ENCODE measurements at places on chromosomes 3 and 15.

DNA sequence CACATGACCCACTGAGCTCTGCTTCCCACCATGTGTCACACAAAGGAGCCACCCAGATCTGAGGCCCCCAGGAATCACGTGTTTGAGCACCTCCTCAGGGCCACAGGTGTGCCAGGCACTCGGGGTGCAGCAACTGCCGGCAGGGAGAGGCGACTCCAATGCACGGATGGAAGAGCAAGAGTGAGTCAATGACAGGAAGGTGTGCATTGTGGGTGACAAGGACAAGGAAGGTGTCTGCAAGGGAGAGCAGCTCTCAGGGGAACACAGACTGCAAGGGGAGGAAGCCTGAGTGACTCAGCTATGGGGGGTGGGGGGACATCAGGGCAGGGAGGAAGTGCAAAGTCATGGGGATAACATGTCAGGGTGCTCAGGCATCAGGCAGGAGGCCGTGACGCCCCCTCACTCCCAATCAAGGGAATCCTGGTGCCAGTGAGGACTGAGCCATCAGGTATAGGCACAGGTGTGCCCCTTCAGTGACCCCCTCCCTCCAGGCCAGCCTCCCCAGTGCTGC lies 67.4 kb downstream of the NUP210 start:
- DNase-seq: no peak

- no peak for DNase-seq
Observed at GRCh38 chr3:77281721-77282120, 241.8 kb downstream of the ROBO2 start.

- DNase-seq: no peak
Observed at GRCh38 chr15:90603893-90604292, 74.2 kb downstream of the CRTC3 start.

DNA sequence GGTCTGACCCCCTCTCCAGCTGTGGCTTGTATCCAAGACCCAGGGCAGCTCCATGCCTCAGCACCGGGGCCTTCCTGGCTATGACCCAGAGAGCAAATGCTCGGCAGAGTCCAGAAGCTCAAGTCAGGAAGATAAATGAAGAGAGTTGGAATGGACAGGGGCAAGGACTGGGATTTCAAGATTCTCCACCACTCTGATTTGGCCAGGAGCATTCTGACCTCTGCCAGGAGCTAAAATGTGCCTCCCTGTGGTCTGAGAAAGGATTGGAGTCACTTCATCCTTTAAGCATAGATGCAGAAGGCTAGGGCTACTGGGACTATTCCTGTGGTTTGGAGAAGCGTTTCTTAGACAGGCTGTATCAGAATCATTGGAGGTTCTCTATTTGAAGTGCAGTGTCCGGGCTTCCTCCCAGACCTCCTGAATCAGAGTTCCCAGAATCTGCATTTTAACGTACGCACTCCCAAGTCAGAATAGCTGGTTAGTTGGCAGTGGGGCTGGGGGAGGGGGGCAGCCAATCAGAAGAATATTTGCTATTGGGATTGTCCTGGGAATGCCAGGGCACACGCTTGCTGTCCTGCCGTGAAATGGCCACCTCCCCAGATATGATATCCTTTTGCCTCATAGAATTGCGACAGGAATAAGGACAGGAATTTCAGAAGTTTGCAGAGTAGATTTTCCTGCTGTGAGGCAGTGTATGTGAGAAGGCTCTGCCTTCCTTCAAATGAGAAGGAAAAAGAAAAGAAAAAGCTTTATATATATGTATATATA lies 57.4 kb downstream of the HRH1 start:
- no peak for DNase-seq

- DNase-seq: peak; percentile 40
Observed at GRCh38 chr3:159861369-159861987, 127.2 kb upstream of the IL12A start.

GRCh38 chr15:77982127-77982490 lies 95.4 kb downstream of the TBC1D2B start:
- DNase-seq: no peak

- DNase-seq: no peak
Observed at GRCh38 chr15:41930221-41930866, 36.5 kb upstream of the SPTBN5 start.

DNA sequence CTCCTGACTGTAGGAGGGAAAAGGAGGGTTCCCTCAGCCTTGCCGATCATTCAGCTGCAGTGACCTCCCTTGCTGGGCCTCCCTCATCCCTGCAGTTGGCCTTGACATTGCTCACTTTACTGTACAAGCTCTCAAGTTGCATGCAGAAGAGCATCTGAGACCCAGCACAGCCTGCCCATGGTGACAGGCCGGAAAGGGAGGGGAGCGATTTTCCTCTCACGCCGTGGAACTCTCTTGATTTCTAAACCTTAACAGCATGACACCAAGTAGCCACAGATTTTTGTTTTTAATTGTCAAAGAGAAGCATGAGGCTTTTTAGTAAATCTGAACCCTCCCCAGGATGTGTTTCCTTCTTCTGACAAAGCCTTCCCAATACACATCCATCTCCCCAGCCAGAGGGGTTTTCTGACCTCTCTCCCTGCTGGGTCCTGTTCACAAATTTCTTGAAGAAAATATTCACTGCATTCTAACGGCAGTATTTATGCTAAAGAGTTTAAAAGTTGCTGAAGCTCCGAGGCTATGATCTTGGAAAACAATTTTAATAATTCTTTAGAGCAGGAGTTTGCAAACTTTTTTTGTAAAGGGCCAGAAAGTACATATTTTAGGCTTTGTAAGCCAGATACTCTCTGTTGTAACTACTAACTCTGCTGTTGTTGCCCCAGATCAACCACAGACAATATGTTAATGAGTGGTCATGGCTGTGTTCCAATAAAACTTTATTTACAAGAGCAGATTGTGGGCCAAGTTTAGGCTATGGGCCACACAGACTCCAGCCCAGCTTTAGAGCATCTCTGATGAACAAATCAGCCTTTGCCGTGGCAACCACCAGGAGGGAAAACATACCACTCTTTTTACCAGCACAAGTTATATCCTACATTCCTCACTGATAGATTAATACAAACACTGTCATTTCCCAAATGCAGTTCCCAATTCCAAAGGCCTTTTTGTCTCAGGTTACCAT lies 34.8 kb downstream of the LMCD1 start:
- DNase-seq: no peak

- no peak for DNase-seq
Observed at GRCh38 chr3:183503746-183504145, 51.8 kb downstream of the KLHL6 start.

DNA sequence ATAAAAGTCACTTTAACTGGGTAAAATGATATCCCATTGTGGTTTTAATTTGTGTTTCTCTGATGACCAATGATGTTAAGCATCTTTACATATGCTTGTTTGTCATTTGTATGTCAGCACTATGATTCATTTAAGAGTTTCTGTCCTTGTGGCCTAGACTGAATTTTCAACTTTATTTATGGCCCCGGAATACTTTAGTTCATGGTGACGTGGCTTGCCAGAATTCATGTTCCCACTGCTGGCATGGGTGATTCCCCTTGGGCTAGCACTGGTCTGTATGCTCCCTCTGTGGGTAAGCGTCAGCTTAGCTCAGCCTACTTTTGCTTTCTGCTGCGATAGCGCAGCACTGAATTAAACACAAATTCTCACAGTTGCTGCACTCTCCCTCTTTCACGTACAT lies 436.3 kb upstream of the SGO1 start:
- no peak for DNase-seq

GRCh38 chr15:68207176-68207935 lies 2.2 kb upstream of the CALML4 start:
- DNase-seq: no peak

- no peak for DNase-seq
Observed at GRCh38 chr3:106611116-106611515, 742.3 kb upstream of the CBLB start.

- no peak for DNase-seq
Observed at GRCh38 chr3:174220775-174221554, 638.2 kb upstream of the NAALADL2 start.

DNA sequence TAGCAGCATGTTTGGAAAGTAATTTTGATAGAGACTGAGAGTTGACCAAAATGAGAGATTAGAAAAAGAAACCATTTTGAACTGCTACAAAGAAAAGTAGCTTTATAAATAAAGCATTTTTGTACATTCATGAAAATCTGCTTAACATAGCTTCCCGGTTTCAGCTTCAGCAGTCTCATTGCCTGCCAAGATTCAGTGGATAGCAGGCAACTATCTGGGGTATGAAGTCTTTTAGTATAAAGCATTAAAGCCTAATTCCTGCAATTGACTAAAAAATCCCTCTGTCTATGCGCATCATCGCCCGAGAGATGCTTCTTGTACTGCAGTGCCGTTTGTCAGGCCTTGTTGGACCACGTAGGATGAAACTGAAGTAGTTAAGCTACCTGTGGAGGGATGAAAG lies 588.4 kb downstream of the NAALADL2 start:
- no peak for DNase-seq

- DNase-seq: no peak
Observed at GRCh38 chr15:58466566-58466965, 34.8 kb downstream of the LIPC start.
